ENCODE measurements at places on chromosomes 3 and 15.

DNA sequence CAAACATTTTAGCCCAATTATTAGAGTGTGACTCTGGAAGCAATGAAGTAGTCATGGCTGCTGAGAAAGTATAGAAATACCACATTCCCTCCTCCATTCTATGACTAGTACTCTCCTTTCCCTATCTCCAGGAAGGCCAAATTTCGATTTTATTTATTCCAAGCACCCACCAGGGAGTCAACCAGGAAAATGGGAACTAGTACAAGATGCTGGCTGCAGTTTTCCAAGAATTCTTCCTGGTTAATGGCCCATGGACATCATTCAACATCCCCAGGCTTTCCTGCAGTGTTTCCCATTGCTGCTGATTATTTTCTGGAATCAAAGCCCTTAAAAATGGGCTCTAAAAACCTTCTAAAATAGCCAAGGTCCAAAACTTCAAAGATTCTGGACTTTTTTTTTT, 247.9 kb upstream of the STT3B start:
- no peak for DNase-seq

- no peak for DNase-seq
Measured at GRCh38 chr15:31280046-31280830, 46.4 kb upstream of the KLF13 start.

DNA sequence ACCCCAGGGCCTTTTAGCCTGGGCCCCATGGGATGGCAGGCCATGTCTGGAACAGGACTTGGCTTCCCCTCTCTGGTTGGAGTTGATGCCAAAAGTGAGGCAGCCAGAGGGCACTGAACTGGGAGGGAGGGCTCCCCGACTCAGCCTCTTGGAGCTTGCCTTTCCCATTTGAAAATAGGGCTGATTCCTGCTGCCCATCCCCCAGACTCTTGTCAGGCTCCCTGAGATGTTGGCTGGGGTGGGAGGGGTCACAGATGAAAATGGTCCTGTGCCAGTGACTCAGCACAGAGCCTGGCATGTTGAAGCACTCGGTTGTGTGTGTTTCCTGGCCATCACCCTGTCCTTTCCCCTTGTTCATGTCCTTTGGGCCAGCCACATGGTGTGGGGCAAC, 6.6 kb downstream of the PPCDC start:
- no peak for DNase-seq

- DNase-seq, result no peak
Measured at GRCh38 chr3:101061312-101061711, 68.1 kb upstream of the ABI3BP start.

GRCh38 chr15:60994963-60995475, 234.1 kb downstream of the RORA start:
- no peak for DNase-seq

Data from right kidney (tissue), 9 donors.